Stimulated activated memory B cell treated with anti-CD40 and anti-IgM and Interleukin-4, amounts not matched to agents 10 μg/mL and 1 μg/mL and 100 μg/mL, for 72 hours (primary cell): ENCODE measurements at places on chromosomes 6 and 20.

- no peak for ATAC-seq
Observed at GRCh38 chr6:43990627-43991619, 136.3 kb downstream of the MRPL14 start.

GRCh38 chr6:108565091-108565766, 4.5 kb downstream of the FOXO3 start:
- ATAC-seq = peak; percentile 90

GRCh38 chr6:25359191-25359861, 80.2 kb downstream of the CARMIL1 start:
- ATAC-seq = no peak

GRCh38 chr20:38843346-38843745, 37.8 kb downstream of the PPP1R16B start:
- peak; percentile 44 for ATAC-seq

DNA sequence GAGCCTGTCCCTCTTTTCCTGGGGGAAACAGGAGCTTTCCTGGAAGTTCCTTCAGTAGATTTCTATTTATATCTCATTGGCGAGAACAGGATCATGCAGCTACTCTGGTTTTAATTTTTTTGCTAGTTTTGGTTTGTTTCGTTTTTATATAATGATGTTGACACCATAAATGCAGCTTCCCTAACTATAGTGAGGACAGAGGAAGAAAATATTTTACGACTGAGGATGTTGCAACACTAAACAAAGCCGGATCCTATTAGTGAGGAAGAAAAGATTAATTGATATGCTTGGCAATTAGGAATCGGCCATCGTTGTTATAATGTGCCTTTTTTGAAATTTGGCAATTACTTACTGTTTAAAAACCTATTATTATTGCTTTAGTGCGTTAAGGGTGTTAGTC, 16.6 kb downstream of the KDM1B start:
- no peak for ATAC-seq

DNA sequence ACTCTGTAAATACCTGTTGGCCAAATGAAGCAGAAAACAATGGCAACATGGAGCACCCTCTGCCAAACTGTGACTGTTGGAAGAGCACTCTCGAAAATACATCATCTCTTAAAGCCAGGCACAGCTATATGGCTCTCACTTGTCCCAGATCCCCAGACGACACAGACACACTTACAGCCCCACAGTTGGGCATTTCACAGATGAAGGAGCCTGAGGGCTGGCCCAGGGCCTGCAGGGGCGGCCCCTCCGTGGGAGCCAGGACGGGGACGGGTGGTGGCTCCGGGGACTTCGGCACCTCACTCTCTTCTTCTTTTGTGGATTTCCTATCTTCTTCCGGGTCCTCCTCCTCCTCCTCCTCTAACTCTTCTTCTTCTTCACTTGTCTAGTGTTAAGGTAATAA, 18.4 kb upstream of the MRPS10 start:
- ATAC-seq = peak; percentile 60

DNA sequence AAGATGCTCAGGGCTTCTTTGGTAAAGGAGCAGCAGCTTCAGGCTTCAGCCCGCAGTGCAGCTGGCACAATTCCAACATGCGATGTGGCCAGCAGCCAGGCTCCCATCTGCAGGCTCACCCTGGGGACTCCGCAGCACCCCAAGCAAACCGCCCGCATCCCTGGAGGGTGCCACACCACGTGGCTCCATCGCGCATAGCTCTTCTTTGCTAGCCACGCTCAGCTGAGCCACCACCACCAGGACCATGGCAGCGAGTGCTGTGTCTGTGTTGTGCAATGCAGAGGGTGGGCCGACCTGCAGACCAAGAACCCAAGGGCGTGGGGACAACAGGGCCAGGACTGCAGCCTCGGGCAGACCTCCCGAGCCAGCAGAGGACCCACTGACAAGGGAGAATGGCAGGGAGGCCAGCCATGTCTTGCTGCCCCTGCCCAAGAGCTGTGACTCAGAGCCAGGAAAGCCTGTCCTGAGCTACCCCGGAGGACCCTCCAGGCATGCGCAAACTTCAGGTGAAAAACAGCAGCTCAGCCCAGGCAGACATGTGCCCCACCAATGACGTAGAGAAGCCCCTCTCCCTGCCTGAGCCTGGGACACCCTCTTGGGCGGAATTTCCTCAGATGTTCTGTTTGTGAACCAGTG, 87.8 kb downstream of the GINS1 start:
- ATAC-seq = no peak

DNA sequence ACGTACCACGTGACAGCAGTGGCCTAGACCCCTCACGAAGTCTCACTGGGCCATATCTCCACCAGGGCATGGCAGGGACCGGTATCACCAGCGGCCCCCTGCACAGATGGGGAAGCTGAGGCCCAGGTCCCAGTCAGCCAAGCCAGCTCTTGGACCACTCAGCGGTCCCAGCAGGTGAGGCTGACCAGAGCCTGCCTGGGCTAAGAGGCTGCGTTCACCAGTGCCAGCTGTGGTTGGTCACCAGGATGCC, 2.6 kb upstream of the MRGBP start:
- no peak for ATAC-seq

DNA sequence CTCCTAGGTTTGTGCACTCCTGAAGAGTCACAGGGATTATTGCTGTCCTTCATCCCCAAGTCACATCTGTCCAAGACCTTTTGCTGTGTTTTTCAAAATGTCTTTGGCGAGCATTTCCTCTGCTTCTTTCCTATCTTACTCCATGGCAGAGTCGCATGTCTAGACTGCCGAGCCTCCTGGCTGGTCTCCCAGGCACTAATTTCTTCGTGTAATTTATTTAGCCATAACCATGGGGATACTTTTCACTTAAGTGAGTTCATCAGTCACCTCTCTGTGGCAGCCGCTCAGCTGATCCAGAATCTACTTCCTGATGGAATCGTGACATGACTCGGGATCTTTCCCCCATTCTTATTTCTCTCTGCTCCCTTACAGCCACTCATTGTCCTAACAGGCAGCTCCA, 25.8 kb downstream of the ADGRF5 start:
- ATAC-seq = no peak

DNA sequence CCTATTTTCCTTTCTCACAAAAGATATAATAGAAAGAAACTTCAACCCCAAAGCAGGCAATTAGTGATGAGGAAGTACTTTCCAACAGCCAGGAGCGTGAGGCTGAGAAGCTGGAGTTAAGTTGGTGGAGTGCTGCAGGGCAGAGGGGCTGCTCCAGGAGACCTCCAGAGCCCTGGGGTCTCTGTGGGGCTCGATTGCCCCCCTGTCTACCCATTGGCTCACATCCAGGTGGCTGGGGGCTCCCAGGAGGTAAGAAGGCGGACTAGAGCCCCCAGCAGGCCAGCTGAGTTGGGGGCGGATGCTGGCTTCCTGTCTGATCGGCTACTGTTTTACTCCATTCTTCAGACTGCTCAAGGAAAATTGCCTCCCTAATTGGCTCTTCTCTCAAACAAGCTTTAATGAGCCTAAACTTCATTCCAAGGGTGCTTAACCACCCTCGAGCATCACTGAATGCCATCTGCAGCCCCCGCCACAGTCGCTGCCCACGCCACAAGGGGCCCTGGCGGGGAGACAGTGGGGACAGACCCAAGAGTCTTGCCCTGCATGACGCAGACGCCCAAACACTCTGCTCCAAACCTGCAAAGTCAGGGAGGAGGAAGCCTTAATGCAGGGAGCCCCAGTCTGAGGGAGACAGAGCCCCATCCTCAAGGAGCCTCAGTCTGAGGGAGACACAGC, 78.6 kb downstream of the MDGA1 start:
- ATAC-seq = no peak

GRCh38 chr6:86331919-86332318, 605.4 kb upstream of the HTR1E start:
- no peak for ATAC-seq

GRCh38 chr6:28776269-28777146, 147.3 kb downstream of the TRIM27 start:
- ATAC-seq = no peak

GRCh38 chr6:148765898-148766808, 19.3 kb downstream of the UST start:
- ATAC-seq = no peak

DNA sequence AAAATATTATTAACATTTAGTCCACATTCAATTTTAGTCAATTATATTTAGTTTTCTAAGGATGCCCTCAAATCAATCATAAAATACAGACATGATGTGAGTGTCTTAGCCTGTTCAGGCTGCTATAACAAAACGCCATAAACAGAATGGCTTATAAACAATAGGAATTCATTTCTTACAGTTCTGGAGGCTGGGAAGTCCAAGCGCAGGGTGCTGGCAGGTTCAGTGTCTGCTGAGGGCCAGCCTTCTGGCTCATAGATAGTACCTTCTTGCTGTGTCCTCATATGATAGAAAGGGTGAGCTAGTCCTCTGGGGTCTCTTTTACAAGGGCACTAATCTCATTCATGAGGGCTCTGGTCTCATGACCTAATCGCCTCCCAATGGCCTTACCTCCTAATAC, 10.0 kb upstream of the CDC5L start:
- no peak for ATAC-seq

DNA sequence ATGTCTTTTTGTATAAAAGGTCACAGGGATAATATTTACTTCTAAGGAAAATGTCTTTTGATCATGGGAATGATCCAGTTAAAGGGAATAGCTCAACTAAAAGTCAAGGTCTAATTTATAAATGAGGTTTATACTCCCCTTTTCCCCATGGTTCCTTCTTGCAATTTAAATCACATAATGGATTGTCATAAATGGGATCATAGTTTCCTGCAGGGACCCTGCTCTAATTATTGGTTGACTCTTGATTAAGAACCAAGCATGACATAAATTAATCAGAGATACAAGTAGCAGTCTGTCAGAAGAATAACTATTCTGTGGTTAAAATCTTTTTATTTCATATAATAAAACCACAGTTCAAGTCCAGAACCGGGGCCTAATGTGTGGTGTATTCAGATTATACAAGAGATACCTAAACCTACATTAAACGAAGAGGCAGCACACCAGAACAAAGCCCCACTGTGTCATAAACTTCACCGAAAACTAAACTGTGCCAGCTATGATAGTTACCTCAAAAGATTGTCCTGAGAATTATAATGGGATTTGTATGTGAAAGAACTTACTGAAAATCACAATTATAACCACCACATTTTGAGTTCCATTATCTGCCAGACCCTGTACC, 43.0 kb upstream of the CD83 start:
- ATAC-seq = no peak

DNA sequence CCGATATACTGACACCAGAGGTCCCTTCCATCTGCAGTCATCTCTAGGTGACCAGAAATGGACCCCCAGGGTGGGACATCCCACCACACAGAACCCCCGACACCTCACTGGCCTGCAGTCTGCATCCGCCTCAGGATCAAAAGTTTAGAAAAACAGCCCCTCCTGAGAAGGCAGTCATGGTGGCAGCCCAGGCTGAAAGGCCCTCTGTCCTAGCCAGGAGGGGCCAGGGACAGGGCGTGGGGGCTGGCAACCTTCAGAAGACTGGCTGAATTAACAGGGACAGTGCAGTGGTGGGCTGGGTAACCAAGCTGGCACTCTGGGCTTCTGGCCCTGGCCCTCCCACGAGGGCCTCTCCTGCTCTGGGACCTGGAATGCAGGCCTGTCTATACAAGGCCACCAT, 34.3 kb upstream of the MDFI start:
- ATAC-seq = no peak
